ENCODE measurements at places on chromosomes 16 and 17.

DNA sequence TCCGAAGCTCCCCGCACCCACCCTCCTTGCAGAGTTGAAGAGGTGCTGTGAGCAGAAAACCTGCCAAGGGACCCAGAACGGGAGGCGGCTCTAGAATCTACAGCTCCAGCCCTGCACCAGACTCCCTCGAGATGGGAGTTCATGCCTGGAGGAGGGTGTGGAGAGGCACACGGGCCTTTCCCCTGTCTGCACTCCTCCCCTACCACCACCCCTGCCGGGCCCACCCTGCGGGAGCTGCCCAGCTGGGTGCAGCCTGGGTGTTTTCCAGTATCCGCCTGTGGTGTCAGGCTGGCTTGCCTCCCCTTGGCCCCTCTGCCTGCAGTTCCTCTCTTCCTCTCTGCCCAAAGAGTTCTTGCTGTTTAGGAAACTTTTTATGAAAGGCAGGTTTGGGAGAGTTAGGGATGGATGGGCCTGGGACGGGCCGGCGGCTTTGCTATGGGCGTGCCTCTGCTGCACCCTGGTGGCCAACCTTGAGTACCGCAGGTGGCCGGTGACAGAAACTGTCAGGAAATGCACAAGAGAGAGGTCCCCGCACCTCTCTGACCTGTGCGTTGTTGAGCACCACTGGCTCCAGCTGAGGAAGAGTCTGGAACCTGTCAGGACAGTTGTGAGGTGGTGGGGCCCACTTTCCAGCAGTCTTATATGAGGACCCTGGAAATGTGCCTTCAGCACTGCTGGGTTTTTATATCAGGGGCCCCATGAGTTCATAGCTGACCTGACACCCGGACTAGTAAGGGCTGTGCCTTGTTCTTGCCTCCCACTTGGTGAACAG lies 354.1 kb downstream of the SEC14L1 start:
- DNase-seq = peak; percentile 70

- DNase-seq = peak; percentile 66
Observed at GRCh38 chr16:50245417-50246298, 20.7 kb upstream of the ADCY7 start.

DNA sequence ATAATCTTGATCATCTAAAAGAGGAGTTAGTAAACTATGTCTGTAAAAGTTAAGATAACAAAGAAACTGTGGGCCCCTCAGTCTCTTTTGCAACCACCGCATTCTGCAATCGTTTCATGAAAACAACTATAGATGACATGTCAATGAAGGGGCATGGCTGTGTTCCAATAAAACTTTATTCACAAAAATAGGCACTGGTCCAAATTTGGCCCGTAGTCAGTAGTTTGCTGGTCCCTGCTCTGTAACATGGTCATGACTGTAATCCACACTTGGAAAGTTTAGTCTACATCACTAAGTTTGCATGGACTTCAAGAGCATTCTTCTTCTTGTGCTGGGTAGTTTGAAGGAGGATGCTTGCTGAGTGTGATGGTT lies 299.3 kb upstream of the PSMD7 start:
- DNase-seq = no peak

DNA sequence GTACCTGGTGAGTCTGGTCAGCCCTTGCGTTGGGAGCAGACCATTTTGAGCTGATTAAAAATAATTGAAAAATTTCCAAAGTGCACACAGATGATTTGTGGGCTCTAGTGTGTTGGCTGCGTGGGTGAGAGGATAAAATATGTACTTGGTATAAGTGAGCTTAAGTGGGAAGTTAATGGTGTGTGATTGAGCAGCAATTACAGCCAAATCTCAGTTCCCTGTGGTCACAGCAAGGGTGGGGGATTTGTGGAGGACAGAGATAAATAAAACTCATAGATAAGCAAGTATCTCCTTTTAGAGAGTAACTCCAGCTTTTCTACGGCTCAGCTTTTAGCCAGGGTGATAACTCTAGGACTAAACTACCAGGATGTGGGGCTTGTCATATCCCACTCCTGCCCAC lies 390.4 kb downstream of the UTP18 start:
- no peak for DNase-seq

GRCh38 chr17:70629902-70630301 lies 460.6 kb downstream of the KCNJ2 start:
- DNase-seq = no peak

GRCh38 chr16:89507834-89508590 lies at the start of gene SPG7:
Gene SPG7 (plus strand): TSS chr16:89508403. CDS start chr16:89508418, 15 bp downstream.
- peak; percentile 89 for DNase-seq

DNA sequence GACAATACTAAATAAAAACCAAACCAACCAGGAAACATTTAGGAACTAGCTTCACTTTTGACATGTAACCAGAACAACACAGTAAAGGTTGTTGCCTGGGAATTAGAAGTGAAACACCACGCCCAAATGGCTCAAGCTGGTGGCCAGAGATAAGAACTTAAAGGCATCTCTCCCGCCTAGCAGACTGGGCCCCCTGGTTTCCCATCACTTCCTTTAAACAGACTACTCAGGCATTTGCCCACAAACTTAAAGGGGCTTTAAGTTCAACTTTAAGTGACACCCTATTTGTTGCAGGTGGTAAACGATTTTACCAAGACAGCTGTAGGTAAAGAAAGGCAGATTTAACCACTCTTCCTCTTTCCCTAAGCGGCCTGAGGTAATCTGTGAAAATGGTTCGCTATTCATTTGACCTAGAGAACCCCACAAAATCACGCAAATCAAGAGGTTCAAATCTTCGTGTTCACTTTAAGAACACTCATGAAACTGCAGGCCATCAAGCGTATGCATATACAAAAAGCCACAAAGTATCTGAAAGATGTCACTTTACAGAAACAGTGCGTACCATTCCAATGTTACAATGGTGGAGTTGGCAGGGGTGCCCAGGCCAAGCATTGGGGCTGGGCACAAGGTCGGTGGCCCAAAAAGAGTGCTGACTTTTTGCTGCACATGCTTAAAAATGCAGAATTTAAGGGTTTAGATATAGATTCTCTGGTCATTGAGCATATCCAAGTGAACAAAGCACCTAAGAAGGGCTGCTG lies 40.8 kb upstream of the BPTF start:
- no peak for DNase-seq

DNA sequence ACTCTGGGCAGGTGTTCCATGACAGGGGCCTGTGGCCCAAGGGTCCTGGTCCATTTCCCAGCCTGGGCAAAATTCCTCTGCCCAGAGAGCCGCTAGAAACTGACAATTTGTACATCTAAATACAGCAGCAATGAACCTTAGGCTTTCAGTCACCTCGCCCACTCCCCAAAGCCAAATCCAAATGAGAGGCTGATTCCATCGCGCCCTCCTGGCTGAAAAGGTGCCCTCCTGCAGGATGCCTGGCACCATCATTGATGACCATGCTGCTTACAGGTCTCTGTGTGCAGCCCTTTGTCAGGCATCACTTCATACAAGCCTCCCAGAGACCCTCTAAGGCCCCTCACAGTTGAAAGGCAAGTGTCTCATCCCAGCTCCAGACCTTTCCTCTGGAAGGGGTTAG lies 114.7 kb downstream of the C16orf78 start:
- no peak for DNase-seq

- DNase-seq = no peak
Observed at GRCh38 chr16:85881436-85881835, 17.5 kb upstream of the IRF8 start.

DNA sequence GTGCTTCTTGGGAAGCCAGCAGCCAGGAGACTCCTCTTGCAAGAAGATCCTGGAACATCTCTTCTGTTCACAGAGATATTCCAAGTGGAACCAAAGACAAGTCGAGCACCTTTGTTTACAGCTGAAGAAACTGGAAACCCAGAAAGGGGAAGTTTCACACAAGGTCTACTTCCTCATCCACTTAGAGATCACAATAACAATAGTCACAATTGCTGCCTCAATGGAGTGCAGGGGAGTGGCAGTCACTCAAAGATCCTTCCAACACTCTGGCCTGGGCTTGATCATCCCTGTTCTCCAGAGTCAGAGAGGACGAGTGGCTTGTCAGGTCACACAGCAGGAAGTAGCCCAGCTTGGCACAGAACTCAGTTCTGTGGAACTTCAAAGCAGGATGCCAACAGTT lies 46.9 kb upstream of the SIAH1 start:
- no peak for DNase-seq

- peak; percentile 25 for DNase-seq
Observed at GRCh38 chr16:82748026-82748425, 121.3 kb downstream of the CDH13 start.

DNA sequence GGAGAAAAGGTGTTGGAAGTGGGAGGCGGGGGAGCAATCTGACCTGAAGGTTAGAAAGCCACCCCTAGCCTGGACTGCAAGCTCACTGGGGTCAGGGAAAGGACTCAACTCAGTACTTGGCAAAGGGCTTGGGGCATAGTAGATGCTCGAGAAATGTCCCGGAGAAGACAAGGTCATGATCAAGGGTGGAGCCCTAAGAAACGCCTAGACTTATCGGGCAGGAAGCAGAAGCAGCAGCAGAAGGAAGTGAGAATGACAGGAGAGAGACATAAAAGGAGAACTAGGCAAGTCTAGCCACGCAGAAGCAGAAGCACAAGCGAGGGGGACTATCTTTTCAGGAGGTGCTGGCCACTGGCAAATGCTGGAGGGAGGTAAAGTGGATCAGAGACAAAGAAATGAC lies 10.2 kb downstream of the COTL1 start:
- no peak for DNase-seq

DNA sequence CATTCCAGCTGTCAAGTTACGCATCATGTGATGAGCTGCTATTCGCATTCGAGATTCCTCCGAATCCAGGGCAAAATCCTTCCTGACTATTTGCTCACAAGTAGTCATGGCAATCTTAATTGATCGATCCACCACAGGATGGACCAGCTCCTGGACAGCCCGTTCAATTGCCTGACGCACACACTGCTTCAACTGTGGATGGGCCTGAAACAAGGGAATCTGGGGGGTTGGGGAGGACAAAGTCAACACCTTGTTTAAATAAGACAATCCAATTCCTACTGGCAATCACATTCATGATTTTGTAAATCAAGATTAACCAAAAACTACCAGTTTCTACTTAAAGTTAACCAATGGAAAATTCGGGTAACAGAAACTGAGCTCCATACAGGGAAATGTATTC lies 28.4 kb downstream of the SETD6 start:
- DNase-seq = no peak

DNA sequence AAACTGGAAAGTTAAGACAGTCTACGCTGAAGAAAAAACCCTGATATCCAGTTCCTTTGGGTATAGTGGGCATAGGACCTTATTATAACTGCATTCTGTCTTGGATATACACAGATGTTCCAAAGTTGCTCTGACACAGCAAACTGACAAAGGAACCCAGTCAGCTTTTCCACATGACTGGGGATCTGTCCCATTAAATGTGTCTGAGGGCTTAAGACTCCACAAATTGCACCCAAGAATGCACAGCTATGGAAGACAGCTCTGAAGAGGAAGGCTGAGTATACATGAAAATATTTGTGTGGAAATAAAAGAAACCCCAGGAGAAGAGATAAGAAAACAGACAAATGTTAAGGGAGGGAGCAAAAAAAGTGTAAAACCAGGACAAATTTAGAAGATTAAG lies 114.1 kb downstream of the SPAG9 start:
- DNase-seq = peak; percentile 41

GRCh38 chr16:71347146-71347545 lies 11.4 kb upstream of the CALB2 start:
- DNase-seq = no peak

DNA sequence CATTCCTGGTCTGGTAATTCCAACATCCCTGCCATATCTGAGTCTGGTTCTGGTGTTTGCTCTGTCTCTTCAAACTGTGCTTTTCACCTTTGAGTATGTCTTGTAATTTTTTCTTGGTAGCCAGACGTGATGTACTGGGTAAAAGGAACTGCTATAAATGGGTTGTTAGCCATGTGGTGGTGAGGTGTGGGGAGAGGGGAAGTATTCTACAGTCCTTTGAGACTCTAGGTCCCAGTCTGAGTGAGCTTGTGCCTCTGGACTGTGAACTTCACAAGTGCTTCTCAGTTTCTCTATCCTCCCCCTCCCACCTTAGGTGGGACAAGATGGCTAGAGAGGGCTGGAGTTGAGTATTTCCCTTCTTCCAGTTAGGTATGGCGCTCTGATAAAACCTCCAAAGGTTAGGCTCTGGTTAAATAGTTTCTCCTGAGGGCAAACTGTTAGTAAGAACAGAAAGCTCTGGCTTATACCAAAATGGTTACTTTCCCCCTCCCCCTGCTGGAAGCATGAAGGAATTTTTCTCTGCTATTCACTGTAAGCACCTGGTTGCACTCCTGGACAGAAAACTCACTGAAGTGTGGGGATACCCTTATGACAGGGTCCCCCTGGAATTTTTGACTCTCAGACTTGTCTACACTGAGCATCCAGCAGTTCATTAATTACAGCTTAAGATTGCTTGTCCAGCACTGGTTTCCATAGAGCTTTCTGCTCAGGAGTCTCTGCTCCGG lies 87.8 kb downstream of the MARCHF10 start:
- DNase-seq = peak; percentile 98

- no peak for DNase-seq
Observed at GRCh38 chr16:23920446-23920845, 84.7 kb downstream of the PRKCB start.

DNA sequence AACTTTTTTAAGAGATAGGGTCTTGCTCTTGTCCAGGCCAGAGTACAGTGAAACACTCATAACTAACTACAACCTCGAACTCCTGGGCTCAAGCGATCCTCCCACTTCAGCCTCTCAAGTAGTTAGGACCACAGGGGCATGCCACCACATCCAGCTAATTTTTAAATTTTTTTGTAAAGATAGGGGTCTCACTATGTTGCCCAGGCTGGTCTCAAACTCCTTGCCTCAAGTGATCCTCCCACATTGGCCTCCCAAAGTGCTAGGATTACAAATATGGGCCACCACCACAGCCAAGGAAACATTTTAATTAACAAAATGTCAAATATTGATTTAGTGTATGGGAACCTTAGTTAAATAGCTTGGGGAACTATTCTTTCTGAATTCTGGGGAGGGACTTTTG lies 2.8 kb upstream of the DYNC1LI2 start:
- no peak for DNase-seq

DNA sequence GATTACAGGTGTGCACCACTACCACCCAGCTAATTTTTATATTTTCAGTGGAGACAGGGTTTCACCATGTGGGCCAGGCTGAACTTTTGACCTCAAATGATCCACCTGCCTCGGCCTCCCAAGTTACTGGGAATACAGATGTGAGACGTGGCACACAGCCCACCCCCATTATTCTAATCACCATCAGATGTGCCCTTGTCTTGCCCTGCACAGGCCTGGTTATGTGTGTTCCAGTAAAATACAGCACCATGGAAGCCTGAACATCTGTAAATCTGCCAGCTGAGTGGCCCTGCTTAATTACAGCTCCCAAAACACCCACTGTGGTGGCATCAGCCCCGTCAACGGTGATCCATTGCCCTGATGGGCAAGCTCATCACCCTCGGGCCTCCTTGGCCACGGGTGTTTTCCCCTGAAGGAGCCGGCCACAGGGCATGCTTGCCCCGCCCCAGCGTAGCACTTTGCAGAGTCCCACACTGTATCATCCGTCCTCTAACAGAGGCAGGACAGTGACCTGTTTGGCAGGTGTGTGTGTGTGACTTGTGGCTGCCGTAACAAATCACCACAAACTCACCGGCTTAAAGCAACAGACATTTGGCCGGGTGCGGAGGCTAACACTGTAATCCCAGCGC lies 74.5 kb downstream of the RBFOX3 start:
- DNase-seq = no peak

GRCh38 chr16:15947983-15948509 lies 1.4 kb upstream of the ABCC1 start:
- DNase-seq = no peak

GRCh38 chr17:20010099-20010863 lies 1.1 kb downstream of the SPECC1 start:
- DNase-seq = peak; percentile 46

Data from kidney tubule cell (primary cell).